Activated T-cell treated with anti-CD3 and anti-CD28 coated beads, Interleukin-2, amount 50 U/mL, for 72 hours (primary cell): ENCODE measurements at places on chromosomes 6 and 20. TPM values are rescaled to one million over a fixed set of nuclear protein-coding genes. Genes with fewer than 3 reads are reported as not detected.

Gene OR12D3
- total RNA-seq = not detected

Gene HSPA12B
- not detected for total RNA-seq

Gene ZSCAN31
- 2.1 TPM for total RNA-seq

Gene OR2B6
- 0.35 TPM for total RNA-seq

Gene GLP1R
- total RNA-seq = 2.1 TPM

Gene METTL24
- not detected for total RNA-seq

Gene SEL1L2
- not detected for total RNA-seq

Gene IP6K3
- total RNA-seq = not detected

Gene SLC12A5
- total RNA-seq = 1.2 TPM

- no peak for DNase-seq
These were observed 2.8 kb upstream of the GINM1 start for GRCh38 chr6:149563203-149563927.

DNA sequence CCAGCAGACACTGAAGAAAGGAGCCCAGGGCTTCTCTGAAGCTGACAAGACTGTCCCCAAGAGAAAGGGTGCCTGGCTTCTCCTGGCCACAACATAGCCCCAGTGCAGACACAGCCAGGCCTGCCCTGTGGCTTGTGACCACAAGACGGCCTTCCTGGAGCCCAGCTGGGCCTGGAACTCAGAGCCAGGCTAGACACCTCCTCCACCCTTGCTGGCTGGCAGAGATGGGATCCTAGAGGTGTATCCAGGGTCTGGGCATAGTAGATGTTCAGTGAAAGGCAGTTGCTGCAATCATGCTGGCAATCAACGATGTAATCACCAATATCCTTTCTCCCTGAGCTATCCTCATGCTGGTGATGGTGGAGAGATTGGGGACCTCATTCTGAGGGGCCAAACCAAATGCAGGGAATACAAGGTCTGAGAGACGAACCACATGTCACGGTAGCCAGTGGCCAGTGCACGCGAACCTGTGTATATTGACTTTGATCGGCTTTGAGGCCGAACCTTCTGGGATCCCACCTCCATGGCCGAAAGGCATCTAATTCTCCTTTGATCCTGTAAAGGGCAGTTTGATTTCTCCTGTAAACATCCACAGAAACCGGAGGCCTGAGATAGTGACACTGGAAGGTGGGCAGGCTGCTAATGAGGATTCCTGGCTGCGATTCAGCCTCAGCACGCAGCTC is 115.2 kb downstream of the PSMB1 start:
- DNase-seq = no peak

DNA sequence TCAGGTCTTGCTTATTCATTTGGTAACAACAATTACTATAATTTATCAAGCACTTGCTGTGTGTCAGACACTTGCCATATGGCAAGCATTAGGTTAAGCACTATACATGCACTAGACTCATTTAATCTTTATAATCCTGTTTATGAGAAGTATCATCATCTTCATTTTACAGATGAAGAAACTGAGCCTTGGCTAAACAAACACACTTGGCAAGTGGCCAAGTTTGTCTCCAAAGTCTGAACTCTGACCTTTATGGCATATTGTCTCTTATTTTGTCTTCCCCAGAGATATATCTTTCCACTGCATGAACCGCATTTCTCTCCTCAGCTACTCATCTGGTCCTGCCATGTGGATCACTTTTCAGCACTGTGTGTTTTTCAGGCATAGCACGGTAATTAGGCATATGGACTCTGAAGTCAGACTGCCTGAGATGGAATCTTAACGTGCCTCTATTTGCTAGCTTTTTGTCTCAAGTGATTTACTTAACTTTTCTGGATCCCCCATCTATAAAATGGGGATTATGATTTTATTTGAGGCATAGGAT is 4.7 kb downstream of the ADGRF5 start:
- DNase-seq = no peak

GRCh38 chr6:144232176-144232831 is 52.8 kb upstream of the UTRN start:
- DNase-seq = no peak

DNA sequence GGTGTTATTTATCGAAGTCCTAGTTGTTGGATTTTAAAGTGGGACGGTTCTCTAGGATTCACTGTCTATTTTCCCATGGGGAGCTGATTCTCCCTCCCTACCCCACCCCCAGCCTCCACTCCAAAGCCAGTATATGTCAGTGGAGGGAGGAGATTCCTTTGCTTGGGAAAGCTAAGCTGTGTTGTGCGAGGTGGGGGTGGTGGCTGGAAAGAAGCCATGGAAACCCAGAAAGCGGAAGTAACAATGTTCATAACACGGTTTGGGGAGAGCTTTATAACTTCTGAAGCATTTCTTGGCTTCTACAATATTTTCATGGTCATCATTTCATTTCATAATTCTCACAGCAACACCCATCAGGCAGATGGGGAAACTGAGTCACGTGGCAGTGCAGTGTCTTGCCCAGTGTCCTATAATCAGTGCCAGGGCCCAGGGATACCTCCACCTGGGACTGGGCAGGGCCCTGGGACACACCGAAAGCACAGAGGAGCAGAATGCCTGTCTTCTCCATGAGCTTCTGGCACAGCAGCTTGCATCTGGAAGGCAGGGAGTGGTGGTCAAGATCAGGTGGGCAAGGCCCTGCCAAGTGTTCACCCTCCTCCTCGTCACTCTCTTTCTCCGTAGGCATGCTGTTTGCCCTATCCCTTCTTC is 4.5 kb downstream of the SUN5 start:
- no peak for DNase-seq

DNA sequence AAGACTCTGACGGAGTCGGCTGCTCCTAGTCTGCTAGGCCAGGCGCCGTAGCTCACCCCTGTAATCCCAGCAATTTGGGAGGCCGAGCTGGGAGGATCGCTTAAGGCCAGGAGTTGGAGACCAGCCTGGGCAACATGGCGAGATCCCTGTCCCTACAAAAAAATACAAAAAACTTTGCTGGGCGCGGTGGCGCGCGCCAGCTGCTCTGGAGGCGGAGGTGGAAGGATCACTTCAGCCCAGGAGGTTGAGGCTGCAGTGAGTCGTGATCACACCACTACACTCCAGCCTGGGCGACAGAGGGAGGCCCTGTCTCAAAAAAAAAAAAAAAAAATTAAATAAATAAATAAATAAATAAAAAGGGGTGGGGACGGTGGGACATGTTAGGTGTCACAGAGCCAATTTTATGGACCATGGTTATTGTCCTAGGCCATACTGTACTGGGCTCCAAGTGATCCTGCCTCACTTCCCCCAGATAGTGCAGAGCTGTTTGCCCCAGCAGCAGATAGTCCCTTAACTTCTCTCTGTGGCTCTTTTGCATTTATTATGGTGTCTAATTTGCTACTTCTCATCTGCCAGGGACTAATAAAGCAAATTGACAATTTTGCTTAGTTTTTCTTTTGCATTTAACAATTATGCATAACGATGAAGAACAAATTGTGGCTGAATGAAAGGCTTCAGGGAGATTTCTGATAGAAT is 5.2 kb downstream of the PI16 start:
- DNase-seq = no peak

GRCh38 chr20:32387252-32387651 is 29.1 kb downstream of the ASXL1 start:
- peak; percentile 22 for DNase-seq

DNA sequence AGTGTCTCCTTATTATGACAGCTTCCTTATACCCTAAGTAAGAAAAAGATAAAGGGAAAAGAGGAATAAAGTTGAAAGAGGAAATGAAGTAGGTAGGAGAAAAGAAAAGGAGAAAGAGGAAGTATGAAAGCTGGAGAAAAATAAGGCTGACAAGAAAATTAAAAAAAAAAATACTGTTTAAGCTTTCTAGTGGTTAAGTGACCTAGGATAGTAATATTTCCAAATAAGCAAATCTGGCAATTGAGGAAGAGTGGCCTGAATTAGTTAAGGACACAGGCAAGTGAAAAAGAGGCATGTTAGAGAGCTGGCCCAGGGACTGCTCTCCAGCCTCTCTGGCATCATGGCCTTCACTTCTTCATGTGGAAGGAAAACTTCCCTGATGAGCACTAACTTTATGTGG is 76.5 kb upstream of the ADGRF1 start:
- no peak for DNase-seq

- no peak for DNase-seq
These were observed 9.2 kb downstream of the POU3F2 start for GRCh38 chr6:98843271-98844243.

GRCh38 chr6:140434761-140435160 is 1060.3 kb upstream of the CITED2 start:
- no peak for DNase-seq

DNA sequence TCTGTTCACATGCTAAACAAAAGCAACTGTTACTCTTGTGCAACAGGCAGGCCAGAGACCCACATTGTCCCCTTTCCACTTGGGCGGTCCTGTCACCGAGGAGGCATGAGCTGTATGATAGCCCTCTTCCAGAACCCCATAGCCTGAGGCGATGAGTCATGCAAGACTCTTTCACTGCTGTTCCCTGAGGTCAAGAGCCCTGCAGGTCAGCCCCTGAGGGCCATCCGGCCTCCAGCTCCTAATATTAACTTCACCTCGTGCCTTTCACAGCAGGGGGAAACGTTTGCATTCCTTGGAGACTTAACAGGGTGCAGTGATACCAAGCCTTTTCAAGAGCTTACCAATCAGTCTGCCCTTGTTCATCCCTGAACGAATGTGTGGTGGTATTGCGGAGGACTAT is 253.3 kb upstream of the ECI2 start:
- no peak for DNase-seq

GRCh38 chr6:27693766-27694546 is 218.2 kb downstream of the OR2B2 start:
- peak; percentile 35 for DNase-seq

DNA sequence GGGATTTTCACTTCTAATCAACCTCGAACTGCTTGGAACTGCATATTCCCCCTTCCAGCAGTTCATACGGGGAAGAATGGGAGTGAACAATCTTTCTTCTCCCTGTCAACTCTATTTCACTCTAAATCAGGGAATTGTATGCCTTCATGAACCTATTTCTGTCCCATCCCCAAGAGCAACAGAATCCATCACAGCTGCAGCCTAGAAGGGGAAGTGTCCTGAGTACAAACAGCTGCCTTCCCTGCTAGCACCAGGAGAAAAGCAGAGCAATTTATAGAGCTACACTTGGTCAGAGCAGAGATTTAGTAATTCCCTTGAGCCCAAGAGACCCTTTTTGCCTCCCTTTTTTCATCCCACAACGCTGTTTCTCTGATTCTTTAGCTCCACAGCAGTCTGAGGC is 208.4 kb downstream of the ADGRG6 start:
- no peak for DNase-seq

DNA sequence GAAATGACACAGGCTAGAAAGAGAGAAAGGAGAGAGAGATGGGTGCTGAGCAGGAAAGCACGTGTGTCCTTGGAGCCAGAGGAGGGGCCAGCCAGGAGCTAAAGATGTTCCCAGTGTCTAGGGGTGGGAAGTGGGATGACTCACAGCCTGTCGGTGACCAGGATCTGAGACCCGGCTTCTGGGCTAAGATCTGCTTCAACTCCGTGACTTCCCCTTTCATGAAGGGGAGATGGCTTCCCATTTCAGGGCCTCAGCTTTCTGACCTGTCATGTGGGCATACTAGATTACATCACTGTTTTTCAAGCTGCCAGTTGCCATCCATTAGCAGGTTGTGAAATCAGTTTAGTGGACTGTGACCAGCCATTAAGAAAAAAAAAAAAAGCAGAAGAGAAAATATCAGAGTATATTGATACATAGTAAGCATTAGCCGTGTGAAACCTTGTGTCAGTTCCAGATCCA is 5.4 kb downstream of the TGM3 start:
- no peak for DNase-seq
